Stimulated activated CD4-positive, alpha-beta T cell treated with anti-CD3 and anti-CD28 coated beads, Interleukin-1b, Interleukin-23, amount 100 ng/mL, for 24 hours (primary cell): ENCODE measurements at places on chromosomes 6 and 20.

- no peak for DNase-seq
These were observed 48.1 kb upstream of the GCLC start for GRCh38 chr6:53593001-53593488.

DNA sequence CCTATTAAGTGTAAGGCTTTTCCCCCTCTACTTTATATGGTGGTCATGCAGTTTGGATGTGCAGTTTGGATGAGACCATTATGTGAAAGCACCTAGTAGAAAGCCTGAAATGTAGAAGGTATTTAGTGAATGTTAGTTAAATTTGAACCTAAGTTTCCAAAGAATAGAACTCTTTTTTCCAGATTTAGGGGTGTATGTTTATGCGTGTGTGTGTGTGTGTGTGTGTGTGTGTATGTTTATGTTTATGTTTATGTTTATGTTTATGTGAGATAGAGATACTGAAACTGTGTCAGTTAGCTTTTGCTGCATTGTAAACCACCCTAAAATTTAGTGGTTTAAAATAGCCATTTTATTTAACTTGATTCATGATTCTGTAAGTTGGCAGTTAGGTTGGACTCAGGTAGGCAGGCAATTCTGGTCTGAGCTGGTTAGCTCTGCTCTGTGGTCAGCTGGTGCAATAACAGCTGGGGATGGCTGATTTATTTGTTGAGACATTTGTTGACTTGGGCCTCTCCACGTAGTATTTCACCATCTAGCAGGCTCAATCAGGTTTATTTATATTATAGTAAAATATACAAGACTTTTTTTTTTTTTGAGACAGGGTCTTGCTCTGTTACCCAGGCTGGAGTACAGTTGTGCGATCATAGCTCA is 54.0 kb downstream of the STK4 start:
- DNase-seq: no peak

DNA sequence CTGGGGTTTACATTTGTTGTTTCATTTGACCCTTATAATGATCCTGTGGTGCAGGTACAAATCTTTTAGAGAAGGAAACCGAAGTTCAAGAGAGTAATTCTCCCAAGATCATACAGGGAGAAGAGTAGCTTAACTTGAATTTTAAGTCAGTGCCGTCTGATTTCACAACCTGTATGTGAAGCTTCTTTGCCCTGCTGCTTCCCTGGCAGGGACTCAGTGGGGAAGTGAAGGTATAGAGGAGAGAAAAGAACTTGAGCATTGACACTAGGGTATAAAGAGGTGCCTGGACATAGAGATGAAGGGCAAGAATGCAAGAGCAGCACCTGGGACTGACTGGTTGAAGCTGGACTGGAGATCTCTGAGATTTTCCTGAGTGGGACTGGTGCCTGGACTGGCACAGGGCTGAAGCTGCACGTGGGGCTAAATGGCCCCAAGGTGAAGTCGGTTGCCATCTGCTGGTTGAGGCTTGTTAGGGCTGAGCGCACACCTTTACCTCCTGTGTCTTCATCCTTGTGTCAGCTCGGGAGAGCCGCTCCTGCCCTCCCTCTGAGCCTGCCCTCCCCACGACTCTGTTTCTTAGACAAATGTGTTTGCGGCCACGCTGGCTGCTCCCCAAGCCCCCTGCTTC is 41.8 kb downstream of the FARS2 start:
- DNase-seq: peak; percentile 15

DNA sequence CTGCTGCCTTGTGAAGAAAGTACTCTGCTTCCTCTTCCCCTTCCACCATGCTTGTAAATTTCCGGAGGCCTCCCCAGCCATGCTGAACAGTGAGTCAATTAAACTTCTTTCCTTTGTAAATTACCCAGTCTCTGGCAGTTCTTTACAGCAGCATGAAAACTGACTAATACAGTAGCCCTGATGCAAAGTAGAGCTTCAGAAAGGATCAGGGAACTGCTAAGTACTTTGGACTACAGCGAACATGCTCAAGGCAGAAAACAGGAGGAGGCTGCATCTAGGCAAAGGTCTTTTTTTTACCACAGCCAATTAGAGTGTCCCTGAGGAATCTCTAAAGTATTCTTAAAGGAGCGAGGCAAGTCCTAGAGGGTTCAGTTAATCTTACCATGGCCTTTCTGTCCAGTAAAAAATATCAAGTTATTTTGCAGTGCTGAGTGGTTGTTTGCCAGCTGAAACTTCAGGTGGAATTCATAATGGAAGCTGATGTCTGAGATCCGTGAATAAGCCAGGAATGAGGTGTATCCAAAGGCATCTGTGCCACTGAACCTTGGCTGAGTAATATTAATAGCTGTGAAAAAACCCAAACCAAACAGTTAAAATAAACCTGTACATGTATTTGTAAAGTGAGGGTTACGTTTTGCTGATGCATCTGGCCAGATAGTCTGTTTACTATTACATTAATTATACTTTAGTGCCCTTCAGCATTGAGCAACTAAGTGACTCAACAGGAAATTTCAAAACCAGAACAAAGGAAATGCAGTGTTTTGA is 170.4 kb downstream of the PHF3 start:
- DNase-seq: no peak

DNA sequence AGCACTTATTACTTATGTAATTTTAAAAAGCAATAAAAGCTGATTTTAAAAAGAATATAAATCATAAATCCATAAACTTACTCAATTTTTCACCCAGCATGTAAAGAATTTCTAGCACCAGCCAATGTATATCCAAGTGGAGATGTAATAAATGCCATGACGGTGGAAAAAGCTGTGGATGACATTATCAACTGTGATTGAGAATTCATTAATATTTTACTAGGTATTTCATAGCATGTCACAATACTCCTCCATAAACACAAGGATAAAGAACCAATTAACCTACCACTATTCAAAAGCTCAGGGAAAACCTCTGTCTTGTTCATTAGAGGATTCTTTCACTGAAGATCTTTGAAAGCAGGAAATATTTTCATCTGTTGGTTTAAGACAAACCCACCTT is 13.2 kb downstream of the MMS22L start:
- no peak for DNase-seq

DNA sequence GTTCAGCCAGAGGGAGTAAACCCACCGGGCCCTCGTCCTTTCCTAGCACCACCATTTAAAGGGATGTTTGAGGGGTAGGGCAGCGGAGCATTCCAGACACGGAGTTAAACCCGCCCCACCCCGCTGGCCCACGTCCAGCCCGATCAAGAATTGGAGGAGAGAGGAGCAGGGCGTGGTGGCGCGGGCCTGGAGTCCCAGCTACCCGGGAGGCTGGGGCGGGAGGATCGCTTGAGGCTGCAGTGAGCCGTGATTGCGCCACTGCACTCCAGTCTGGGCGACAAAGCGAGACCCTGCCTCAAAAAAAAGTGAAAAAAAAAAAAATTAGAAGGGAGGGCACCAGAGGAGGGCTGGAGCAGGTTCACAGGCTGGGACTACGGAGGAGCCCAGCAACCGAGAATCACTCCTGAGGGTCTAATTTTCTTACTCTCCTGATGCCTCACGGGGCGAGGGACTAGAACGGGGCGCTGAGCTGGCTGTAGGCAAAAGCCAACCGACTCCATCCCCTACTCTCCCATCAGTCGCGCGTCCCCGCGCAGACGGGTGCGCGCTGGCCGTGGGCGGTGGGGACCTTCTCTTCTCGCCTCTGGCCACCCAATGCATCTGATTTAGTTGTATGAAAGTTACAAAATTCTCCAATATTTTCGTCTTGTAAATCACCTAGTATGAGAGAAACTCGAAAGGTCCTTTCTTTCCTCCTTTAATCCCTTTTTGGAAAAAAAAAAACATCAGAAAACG is 6.1 kb upstream of the HSPA1B start:
- no peak for DNase-seq

- DNase-seq: no peak
These were observed 200.1 kb downstream of the FARS2 start for GRCh38 chr6:5461365-5461764.

- DNase-seq: no peak
These were observed 661.7 kb upstream of the CITED2 start for GRCh38 chr6:140036196-140036595.

- no peak for DNase-seq
These were observed 43.7 kb downstream of the CBLN4 start for GRCh38 chr20:55961376-55962330.

DNA sequence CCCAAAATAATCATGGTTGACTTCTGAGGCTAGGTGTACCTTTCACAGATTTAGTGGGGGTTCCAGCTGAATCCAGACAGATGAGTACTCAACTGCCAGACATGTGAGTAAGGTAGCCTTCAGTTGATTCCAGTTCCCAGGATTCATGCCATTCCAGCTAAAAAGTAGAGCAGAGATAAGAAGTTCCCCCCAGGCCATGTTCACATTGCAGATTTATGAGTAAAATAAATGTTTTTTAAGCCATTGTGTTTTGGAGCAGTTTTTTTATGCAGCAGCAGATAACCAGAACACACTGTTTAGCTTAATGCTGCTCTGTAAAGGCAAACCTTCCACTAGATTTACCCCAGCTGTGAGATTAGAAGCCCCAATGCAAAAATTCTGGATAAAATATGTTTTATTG is 245.0 kb downstream of the RFPL4B start:
- DNase-seq: no peak

- DNase-seq: no peak
These were observed 156.0 kb downstream of the ADGRG6 start for GRCh38 chr6:142457638-142458406.

- no peak for DNase-seq
These were observed 24.5 kb upstream of the SMOC2 start for GRCh38 chr6:168416531-168416930.

- DNase-seq: no peak
These were observed 487.6 kb downstream of the TFAP2A start for GRCh38 chr6:9927275-9927674.

- DNase-seq: no peak
These were observed 6.4 kb upstream of the TBXT start for GRCh38 chr6:166174031-166174430.

DNA sequence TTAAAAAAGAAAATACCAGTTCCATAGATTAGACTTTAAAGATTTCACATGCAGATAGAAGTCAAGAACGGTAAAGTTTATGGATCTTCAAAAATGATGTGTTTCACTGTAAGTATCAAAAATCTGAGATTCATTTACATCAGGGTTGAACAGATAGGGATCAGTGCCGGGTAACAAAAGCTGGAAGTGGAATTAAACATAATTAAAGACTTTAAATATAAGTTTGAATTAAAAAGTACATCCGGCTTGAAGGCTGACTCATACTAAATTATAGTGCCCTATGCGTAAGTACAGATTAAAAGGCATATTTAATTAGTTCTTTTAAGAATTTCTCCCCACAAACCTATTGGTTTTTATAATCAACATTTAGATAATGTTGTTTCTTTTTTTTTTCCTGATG is 312.7 kb downstream of the PRL start:
- no peak for DNase-seq

- DNase-seq: no peak
These were observed 129.5 kb upstream of the PTPN1 start for GRCh38 chr20:50380697-50381040.

GRCh38 chr6:54299542-54300269 is 8.5 kb upstream of the TINAG start:
- no peak for DNase-seq

GRCh38 chr6:166544296-166544605 is 42.2 kb downstream of the RAMACL start:
- DNase-seq: no peak

DNA sequence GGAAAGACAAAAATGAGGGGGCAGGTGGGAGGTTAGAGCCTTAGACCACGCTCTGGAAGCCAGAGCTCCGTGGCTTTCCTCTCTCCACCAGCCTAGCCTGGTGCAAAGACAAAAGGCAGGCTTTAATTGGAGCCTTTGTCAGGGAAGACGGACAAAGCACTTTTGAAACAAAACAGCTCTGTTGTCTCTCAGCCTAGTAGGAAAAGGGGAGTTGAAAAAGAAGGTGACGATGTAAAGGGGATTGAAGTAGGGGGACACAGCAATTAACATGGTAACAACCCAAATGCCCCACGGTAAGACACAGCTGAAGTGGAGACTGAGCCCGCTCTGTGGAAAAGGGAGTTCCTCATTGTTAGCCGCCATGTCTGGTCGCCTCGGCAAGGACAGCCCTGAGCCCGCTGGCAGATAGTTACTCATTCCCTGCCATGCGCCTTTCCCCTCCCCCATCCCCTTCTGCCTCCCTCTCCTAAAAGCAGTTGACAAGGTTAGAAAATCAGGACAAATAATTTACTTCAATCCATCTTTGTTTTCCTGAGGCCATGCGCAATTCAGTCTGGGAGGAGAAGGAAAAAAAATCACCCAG is 93.0 kb downstream of the TCP11 start:
- DNase-seq: no peak

DNA sequence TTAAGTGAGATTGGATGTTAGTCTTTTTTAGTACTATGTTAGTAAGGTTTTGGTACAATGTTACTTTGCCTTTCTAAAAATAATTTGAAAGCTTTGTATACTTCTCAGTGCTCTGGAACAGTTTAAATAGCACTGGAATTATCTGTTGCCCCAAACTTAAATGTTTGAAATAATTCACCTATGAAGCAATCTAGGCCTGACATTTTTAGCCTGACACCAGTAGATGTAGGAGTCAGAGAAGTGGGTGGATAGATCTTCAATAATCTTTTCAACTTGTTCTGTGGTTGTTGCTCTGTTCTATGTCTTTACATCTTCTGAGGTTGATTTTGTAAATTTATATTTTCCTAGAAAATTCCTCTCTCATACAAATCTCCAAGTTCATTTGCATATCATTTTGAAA is 103.1 kb upstream of the ADGRF1 start:
- no peak for DNase-seq

- no peak for DNase-seq
These were observed 24.2 kb upstream of the PCSK2 start for GRCh38 chr20:17202673-17203072.

GRCh38 chr6:127085181-127085580 is 33.3 kb upstream of the RSPO3 start:
- DNase-seq: no peak

GRCh38 chr20:49751397-49751736 is 37.7 kb upstream of the B4GALT5 start:
- no peak for DNase-seq

DNA sequence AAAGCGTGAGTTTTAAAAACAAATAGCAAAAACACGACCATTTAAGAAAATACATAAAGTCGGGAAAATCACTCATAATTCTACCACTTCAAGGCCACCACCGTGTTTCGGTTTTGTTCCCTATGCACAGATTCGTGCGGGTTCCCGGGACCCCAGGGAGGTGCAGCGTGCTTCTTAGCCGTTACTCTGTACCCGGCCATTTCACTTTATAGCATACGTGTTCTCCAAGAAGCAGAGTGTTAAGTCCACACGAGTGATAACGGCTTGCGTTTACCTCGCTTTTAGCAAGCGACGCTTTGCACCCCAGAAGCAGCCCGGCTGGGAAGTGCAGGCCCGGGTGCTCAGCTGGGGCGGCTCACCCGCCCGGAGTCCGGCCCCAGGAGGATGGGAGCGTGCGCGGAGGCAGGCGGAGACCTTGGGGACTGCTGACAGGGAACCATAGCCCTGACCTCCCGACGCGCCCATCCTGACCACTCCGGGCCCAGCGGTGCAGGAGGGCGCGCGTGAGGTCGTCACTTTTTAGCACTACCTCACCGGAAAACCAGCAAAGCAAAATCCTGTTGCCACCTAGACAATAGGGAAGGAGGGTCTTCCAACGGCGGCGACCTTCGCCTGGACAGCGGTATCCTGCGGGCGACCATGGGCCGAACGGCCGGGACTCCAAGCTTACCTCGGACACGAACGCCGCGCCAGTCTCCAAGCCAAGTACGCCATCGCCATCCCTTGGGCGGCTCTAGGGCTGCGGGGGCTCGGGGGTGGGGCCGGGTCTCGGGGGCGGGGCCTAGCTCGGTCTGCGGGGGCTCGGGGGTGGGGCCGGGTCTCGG is at the start of gene ECI2:
TSS of gene ECI2 (minus strand) at position 735 of the 824 bp plus-strand sequence. CDS start at position 720, 15 bp downstream.
- DNase-seq: no peak
